Cerebellar cortex (tissue), 1 donor: ENCODE measurements at places on chromosomes 4 and X.

GRCh38 chr4:113179996-113180395, 130.5 kb downstream of the ANK2 start:
- peak; percentile 71 for DNase-seq

GRCh38 chr4:106746451-106746850, 289.7 kb downstream of the DKK2 start:
- no peak for DNase-seq

- no peak for DNase-seq
Measured at GRCh38 chr4:56183344-56183959, 203.8 kb downstream of the AASDH start.

DNA sequence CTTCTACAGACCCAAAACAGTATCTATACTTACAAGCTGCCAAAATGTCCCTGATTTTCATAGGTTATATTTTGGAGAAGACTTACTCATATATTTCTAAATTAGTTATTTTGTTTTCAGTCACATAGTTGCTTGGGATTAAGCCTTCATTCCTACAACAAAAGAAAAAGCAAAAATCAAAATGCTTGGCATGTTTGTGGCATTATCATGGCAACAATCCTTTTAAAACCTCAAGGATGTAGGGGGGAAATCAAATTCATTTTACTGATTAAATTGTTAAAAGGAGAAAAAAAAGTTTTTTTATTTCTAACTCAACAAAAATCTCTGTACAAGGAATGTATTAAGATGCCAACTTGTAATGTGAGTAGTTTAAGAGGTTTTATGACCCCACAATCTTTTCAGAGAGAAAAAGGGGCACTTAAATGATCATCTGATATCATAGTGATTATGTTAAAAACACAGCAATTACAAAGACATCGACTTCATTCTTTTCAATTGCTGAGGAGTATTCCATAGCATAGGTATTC, 23.5 kb downstream of the TXK start:
- DNase-seq = no peak

GRCh38 chrX:128698573-128699181, 646.5 kb upstream of the ACTRT1 start:
- peak; percentile 60 for DNase-seq

DNA sequence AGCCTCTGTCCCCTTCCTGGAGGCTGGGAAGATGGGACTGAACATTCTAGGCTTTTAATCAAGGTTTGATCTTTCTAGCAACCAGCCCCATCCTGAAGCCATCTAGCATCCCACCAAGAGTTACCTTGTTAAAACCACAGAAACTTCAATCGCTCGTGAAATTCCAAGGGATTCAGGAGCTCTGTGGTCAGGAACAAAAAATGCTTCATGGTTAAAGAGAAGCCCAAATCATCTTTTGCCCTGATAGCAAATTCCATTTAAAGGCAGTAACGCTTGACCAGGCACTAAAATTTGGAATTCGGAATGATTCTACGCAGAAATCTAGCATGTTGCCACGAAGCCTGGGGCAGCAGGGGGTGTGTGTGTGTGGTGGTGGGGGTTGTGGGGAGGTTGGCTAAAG, 47.8 kb downstream of the CASP6 start:
- DNase-seq = no peak

GRCh38 chrX:9339603-9340491, 125.0 kb upstream of the TBL1X start:
- DNase-seq = peak; percentile 36
